ENCODE measurements at places on chromosomes 1 and 21.

- DNase-seq: no peak
These were observed 69.8 kb upstream of the HAO2 start for GRCh38 chr1:119298687-119299303.

- no peak for DNase-seq
These were observed 24.9 kb downstream of the CFAP126 start for GRCh38 chr1:161342821-161343220.

DNA sequence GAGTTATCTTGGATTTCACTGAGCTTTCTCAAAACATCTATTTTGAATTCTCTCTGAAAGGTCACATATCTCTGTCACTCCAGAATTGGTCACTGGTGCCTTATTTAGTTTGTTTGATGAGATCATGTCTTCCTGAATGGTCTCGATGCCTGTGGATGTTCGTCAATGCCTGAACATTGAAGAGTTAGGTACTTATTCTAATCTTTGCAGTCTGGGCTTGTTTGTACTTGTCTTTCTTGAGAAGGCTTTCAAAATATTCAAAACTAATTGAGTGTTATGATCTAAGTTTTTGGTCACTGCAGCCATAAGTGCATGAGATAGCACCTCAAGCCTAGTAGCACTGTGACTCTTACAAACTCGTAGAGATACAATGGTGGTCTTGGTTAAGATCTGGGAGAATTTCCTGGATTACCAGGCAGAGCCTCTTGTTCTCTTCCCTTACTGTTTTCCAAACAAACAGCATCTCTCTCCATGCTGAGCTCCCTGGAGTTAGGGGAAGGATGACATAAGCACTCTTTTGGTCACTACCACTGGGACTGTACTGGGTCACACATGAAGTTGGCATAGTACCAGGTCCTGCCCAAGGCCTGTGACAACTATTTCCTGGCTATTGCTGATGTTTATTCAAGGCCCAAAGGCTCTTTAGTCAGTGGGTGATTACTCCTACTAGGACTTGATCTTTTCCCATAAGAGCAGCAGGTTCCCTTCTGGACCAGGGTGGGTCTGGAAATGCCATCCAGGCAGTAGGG lies 25.6 kb downstream of the SLC22A15 start:
- DNase-seq: no peak

DNA sequence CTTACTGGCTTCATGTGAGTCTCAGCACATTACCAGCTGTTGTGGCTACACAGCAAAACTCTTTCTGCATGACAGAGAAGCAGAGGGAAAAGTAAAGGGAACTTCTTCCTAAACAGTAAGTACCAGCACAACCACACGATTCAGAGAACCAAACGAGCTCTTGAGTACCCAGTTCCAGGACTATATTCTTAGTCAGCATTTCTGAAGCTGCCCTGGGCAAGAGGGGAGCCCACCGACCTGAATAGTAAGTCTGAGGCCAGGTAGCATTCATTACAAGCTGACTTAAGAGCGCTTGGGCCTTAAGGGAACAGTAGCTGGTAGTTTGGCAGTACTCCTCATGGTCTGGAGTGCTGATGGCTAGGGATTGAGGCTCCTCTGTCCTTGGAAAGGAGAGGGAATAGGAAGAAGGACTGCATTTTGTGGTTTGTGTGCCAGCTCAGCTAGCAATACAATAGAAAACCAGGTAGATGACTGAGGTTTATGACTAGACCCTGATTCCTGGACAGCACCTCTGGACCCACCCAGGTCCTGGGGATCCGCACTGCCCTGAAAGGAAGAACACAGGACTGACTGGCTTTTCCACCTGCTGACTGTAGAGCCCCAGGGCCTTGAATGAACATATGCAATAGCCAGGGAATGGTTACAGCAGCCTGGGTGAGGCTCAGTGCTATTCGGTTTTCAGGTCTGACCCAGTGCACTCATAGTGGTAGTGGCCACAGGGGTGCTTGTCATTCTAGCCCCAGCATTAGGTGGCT lies 396.8 kb upstream of the PRMT6 start:
- DNase-seq: no peak

DNA sequence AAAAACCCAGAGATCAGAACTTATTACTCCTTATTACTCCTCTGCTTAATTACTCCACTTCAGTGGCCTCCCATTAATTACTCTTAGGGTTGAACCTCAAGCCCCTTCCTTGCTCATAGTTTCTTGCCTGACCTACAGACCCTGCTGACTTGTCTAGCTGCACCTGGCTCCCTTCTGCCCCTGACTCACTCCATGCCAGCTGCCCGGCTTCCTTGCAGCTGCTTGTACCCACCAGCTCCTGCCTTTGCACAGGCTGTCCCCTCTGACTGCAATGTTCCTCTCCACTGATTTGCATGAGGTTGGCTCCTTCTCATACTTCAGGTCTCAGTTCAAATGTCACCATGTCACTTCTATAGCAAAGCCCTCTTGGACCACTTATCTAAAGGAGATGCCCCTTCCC lies 1.9 kb upstream of the PTPRU start:
- DNase-seq: no peak

- no peak for DNase-seq
These were observed 9.5 kb upstream of the DUSP10 start for GRCh38 chr1:221751226-221751887.

DNA sequence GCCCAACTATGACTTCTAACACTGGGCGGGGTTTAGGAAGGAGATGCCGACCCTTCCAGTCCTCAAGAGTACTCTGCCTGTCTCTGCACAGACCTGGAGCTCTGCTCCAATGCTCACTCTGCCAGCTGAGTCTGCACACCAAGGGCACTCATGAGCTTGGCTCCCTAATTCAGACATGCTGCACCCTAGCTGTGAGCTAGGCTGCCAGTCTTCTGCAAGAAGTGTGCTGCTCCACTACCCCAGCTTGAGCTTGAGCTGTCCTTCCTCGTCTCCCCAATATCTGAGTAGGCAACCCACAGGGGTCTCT lies 13.2 kb downstream of the TP53BP2 start:
- no peak for DNase-seq

- DNase-seq: no peak
These were observed 4.0 kb downstream of the GLMP start for GRCh38 chr1:156291226-156292061.

DNA sequence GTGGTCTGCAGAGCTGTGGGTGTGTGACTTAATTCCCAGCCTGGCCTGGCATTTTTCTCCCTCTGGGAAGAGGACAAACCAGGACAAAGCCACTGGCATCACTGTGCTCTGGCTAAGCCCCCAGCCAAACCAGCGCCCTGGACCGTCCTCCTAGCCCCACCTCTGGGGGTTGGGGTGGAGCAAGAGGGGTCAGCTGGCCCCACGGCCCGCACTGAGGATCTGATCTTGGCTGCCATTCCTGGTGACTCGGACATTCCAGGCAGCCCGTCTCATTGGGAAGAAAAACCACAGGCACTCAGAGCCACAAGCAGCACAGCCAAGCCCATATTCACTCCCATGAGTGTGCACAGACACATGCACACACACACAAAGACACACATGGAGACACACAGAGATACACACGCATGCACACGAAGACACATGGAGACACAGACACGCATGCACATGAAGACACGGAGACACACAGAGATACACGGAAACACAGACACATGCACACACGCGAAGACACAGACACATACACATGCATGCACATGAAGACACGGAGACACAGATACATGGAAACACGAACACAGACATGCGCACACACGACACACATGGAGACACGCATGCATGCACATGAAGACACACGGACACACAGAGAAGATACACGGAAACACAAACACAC lies 2.3 kb upstream of the MXRA8 start:
- DNase-seq: no peak

DNA sequence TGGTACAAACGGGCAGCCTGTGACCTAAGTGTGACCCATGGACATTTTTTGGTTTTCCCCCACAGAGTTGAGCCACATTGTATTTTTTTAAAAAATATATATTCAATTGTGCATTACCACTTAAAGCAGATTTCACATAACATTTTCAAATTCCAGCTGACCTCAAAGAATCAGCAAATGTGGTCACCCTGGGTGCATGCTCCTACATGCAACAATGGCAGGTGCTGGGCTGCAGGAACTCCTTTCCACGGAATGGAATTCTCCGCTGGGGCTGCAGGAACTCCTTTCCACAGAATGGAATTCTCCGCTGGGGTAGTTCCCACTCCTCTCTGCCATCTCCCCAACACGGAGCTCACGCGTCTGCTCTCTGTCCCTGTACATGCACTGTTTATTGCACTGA lies 68.7 kb downstream of the MAP10 start:
- DNase-seq: no peak

DNA sequence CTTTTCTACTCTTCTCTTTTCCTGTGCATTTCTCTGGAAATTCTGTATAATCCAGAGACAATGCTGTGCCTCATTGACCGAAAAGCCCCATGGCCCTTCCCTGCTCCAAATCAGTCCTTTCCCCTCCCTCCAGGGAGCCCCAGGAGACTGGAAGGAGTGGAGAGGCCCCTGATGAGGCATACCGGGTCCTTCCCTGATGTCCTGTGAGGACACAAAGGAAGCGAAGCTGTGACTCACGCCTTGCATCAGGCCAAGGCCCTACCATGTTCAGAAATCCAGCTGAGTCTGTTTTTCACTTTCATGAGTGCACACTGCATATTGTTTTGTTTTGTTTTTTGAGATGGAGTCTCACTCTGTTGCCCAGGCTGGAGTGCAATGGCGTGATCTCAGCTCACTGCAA lies 38.7 kb upstream of the BECN2 start:
- DNase-seq: no peak

DNA sequence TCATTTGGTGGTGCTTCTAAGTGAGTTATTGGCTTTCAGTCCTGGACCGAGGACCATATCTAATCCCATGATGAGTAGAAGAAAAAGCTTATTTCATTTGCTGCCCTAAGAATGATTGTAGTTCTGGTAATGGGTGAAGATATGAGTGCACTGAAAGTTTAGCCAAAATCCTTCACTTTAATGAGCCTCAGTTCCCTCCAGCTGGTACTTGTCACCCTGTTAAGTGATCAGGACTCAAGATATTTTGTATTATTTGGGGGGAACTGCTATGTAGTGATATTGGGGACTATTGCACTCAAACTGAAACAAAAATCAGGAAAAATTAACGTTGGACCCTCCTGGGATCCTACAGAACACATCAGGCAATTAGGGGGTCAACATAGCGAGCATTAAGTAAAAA lies 165.9 kb downstream of the PRDM2 start:
- no peak for DNase-seq

- no peak for DNase-seq
These were observed 45.7 kb downstream of the SH3GLB1 start for GRCh38 chr1:86750076-86750475.

GRCh38 chr1:180975551-180975950 lies 47.1 kb downstream of the STX6 start:
- DNase-seq: no peak

DNA sequence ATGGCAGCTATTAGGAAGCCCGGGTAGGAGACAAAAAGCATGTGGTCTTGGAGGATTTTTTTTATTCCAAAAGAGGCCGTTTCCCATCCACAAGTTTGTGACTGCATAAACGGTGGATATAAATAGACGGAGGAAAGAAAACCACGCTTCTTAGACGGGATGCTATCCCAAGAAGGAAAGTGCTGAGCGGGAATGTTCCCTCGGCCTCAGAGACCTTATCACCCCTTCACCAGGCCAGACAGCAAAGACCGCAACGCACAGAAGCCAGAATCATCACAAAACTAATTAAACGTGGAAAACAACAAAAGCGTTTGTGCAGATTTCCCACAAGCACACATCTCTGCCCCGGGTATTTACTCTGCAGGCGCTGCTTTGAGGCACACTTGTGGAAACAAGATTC lies 43.2 kb downstream of the HLCS start:
- DNase-seq: no peak

- DNase-seq: no peak
These were observed 929 bp upstream of the TRIM45 start for GRCh38 chr1:117122330-117123025.

DNA sequence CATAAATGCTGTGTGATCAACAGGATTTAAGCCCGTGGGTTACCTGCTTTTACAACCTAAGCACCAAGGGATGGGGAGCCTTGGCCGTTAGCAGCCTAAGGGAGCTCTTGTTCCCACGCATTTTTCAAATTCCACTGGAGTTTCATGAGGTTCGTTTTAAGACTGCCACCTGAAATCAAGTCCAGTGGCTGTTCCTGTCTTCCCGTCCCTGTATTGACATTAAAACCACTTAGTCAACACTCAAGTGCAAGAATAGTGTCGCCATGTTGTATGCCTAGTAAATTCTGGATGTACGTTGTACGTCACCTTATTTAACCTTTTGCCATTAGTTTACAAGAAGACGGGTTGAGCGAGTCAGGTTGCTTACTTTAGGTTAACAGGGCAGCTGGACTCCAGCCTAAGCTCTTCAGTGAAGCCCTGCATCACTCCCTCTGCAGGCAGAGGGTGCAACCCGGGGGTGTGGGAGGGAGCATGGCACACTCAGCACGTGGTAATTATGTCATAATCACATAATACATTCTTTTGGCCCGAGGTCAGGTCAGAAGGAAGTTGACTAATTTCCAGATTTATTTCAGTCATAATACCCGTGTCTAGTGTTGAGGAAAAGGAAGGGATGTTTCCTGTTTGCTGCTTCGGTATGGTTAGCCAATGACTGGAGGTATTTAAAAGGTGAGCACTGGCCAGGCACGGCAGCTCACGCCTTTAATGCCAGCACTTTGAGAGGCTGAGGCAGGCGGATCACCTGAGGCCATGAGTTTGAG lies 42.5 kb downstream of the CNST start:
- DNase-seq: no peak

- no peak for DNase-seq
These were observed 24.8 kb downstream of the SLC19A1 start for GRCh38 chr21:45517249-45518065.

DNA sequence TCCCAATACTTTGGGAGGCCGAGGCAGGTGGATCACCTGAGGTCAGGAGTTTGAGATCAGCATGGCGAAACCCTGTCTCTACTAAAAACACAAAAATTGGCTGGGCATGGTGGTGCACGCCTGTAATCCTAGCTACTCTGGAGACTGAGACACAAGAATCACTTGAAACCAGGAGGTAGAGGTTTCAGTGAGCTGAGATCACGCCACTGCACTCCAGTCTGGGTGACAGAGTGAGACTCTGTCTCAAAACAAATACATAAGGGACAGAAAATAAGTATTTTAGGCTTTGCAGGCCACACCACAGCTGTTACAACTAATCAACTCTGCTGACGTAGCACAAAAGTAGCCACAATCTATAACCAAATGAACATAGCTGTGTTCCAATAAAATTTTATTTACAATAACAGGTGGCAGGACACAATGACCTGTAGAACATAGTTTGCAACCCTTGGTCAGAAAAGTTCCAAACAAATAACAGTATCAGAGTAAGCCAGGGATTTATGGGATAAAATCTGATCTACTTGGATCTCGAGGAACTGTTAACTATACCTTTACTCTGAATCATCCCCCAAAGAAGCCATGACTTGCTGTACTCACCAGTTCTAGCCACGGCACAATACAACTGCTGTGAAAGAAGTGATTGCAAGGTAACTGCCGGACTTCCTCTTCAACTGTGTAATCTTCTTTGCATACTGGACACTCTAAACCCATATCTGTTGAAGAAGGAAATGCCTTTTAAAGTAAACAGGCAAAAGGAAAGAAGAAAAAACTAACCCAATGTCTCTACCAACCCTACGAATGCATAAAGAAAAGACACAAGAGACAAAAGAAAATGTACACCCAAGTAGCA lies 28.3 kb downstream of the CD160 start:
- no peak for DNase-seq

Data from stimulated activated CD8-positive, alpha-beta memory T cell treated with anti-CD3 and anti-CD28 coated beads, Interleukin-15, amount 100 ng/mL, for 1 hour (primary cell).